Pancreas (tissue), 10 donors: ENCODE measurements at places on chromosomes 12 and 14. TPM values are rescaled to one million over a fixed set of nuclear protein-coding genes. Genes with fewer than 3 reads are reported as not detected.

- DNase-seq, result no peak
- H3K27ac ChIP-seq, result no peak overlapping the region
- H3K27me3 ChIP-seq, result no peaks in the 10 kb centered on the region
- H3K36me3 ChIP-seq, result peaks cover 6% of the 10 kb centered on the region
- no peak overlapping the region for H3K4me3 ChIP-seq
Measured at GRCh38 chr12:46258129-46258528, 10.7 kb downstream of the SLC38A1 start.

The WNT5B gene
- total RNA-seq, result 0.72 TPM

DNA sequence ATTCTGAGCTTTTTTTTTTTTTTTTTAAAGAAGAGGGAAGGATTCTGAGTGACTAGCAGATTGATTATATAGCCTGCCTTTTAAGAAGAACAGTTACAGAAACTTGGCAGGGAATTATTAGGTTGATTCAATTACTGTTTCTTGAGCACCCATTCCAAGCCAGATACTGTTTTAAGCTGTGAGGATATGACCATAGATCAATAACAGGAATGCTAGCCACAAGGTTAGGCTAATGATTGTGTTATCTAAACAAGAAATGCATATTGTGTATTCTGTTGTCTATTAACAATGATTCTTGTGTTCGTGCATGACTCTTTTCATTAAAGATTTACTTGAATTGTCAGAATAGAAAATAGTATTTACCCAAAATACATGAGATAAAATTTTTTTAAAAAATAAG lies 67.1 kb downstream of the PRORP start:
- no peak overlapping the region for H3K4me3 ChIP-seq
- no peak overlapping the region for H3K27ac ChIP-seq
- H3K4me1 ChIP-seq, result no peaks in the 10 kb centered on the region
- H3K36me3 ChIP-seq, result no peaks in the 10 kb centered on the region
- no peak for DNase-seq

DNA sequence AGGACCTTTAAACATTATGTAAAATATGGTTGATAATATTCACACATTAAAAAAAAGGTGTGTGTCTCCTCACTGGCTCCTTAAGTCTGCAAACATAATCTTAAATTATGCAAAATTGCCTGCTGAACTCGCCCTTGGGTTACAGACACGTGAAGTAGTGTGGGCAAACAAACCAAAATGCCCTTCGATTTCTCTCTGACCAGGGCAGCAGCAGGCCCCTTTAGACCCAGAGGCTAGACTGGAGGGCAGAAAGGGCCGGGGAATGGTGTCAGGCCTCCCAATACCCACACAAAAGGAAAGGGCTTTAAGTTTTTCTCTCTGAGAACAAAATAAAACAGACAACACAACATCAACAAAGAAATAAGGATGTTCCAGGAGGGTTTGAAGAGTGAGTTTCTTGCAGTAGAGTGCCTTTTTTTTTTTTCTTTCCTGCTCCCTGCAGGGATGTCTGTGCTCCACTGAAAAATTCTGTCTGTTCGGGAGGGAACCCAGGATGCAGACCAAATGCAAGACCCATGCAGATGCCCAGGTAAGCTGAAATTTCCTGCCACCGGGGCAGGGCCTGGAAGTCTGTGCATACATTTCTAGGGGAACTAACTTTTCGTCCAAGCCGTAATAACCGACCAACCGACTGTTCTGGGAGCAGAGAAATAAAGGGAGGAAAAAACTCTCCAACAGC lies 1.7 kb downstream of the TBX3 start:
- peak overlapping the region; percentile 54 for H3K4me3 ChIP-seq
- no peak overlapping the region for H3K27ac ChIP-seq
- no peak for DNase-seq
- peaks cover 4% of the 10 kb centered on the region for H3K4me1 ChIP-seq

- H3K27ac ChIP-seq, result no peak overlapping the region
- no peak overlapping the region for H3K4me3 ChIP-seq
- no peaks in the 10 kb centered on the region for H3K36me3 ChIP-seq
- H3K27me3 ChIP-seq, result no peaks in the 10 kb centered on the region
- no peaks in the 10 kb centered on the region for H3K4me1 ChIP-seq
Measured at GRCh38 chr14:21087294-21088091, 11.0 kb downstream of the ZNF219 start.

The GALNT16 gene
- 3.0 TPM for total RNA-seq

- H3K27ac ChIP-seq, result no peak overlapping the region
- no peak overlapping the region for H3K4me3 ChIP-seq
- H3K4me1 ChIP-seq, result no peaks in the 10 kb centered on the region
- H3K27me3 ChIP-seq, result no peaks in the 10 kb centered on the region
Measured at GRCh38 chr12:121697093-121697698, 15.4 kb upstream of the TMEM120B start.

GRCh38 chr12:42761601-42762350 lies 172.2 kb upstream of the PRICKLE1 start:
- H3K4me1 ChIP-seq, result no peaks in the 10 kb centered on the region
- no peak overlapping the region for H3K4me3 ChIP-seq
- no peak for DNase-seq
- H3K27ac ChIP-seq, result no peak overlapping the region
- no peaks in the 10 kb centered on the region for H3K27me3 ChIP-seq

The CSRNP2 gene
- 8.2 TPM for total RNA-seq

- H3K36me3 ChIP-seq, result no peaks in the 10 kb centered on the region
- H3K27me3 ChIP-seq, result no peaks in the 10 kb centered on the region
- no peak within 1 kb of the TSS for H3K4me3 ChIP-seq
- H3K4me1 ChIP-seq, result no peaks in the 10 kb centered on the region
- no peak within 1 kb of the TSS for H3K27ac ChIP-seq
Measured at GRCh38 chr12:67989184-67989920, at the start of gene IFNG-AS1. TSS of gene IFNG-AS1 (plus strand) at chr12:67989447.

DNA sequence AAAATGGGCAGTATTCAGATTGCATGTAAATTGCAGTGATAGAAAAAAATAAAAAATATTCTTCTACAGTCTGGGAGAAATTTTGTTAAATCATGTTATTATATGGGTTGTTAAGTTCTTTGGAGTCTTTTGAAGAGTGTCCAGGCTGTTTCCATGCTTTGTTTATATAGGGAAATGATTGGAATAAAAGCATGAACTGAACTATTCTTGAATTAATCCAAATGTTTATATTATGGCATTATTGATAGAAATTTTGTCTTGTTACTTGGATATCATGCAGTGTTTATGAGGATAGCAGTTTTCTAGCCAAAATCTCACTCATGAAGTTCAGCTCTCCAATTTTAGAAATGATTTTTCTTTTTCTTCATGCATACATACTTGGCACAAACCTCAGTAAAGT lies 108.2 kb upstream of the NAV3 start:
- H3K4me3 ChIP-seq, result no peak overlapping the region
- no peaks in the 10 kb centered on the region for H3K4me1 ChIP-seq
- no peak for DNase-seq
- no peaks in the 10 kb centered on the region for H3K27me3 ChIP-seq

DNA sequence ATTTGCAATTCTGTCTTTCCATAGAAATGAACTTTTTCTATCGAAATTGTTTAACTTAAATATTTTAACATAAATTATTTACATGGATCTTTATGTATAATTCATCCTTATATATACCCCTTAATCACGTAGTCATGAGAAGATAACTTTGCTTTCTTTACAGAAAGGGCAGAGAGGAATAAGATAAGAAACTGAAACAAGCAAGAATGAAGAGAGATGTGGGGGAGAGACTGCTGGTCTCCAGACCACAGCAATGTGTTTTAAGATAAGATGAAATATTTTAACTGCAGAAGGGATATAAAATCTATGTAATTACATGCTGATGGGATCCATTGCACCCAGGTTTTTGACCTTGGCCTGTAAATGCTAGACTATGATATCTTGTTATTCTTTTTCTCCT lies 34.7 kb upstream of the DNM1L start:
- H3K27ac ChIP-seq, result no peak overlapping the region
- H3K27me3 ChIP-seq, result no peaks in the 10 kb centered on the region
- no peak overlapping the region for H3K4me3 ChIP-seq
- no peaks in the 10 kb centered on the region for H3K4me1 ChIP-seq
- H3K36me3 ChIP-seq, result peaks cover 3% of the 10 kb centered on the region

DNA sequence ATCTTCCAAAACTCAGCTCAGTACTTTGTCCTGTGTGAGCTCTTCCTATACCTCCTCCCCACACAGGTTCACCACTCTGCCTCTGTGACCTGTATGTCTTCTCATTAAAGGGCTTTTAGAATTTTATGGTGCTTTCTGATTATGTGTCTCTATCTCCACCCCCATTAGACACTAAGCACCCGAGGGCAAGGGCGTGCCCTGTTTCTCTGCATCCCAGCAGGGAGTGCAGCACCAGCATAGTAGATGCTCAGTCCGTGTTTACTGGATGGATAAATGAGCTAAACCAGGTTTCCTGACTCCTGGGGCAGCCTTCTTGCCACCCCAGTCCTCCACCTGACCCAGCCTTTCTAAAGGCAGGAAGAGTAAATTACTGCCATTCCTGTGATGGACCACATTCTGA lies 333.8 kb downstream of the CACNA1C start:
- no peak for DNase-seq
- no peaks in the 10 kb centered on the region for H3K27me3 ChIP-seq
- no peak overlapping the region for H3K27ac ChIP-seq
- no peak overlapping the region for H3K4me3 ChIP-seq
- no peaks in the 10 kb centered on the region for H3K4me1 ChIP-seq

The KRT79 gene
- not detected for total RNA-seq

DNA sequence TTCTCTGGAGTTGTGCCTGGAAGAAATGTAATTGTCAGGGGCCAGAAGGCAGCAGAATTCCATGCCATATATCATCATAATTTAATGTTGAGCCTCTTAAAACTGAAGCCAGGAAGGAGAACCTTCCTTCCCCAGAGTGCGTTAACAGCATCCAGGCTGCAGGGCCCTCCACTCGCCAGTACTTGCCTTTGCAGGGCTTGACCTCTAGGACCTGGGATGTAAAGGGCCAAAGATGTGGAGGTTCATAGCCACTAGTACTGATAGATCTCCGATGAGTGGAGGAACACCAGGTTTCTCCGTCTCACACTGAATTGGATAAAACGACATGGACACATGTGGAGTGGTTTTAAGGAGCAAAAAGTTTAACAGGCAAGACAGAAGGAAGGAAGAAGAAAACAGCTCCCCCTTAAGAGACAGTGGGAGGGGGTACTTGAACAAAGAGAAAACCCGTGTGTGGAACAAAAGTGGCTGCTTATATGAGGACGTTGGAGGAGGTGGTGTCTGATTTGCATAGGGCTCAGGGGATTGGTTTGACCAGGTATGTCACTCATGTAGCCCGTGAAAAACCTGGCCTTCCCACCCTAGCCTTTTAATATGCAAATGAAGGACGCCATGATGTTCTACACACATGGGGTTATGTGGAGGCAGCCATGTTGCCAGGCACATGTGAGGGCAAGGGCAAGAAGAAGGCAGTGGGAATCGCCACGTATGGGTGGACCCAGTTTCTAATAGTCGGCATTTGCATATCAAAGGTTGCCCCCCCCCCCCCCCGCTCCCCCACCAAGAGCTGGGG lies 38.8 kb upstream of the WSCD2 start:
- DNase-seq, result no peak
- no peak overlapping the region for H3K4me3 ChIP-seq
- no peaks in the 10 kb centered on the region for H3K36me3 ChIP-seq
- H3K27ac ChIP-seq, result no peak overlapping the region
- H3K27me3 ChIP-seq, result no peaks in the 10 kb centered on the region

DNA sequence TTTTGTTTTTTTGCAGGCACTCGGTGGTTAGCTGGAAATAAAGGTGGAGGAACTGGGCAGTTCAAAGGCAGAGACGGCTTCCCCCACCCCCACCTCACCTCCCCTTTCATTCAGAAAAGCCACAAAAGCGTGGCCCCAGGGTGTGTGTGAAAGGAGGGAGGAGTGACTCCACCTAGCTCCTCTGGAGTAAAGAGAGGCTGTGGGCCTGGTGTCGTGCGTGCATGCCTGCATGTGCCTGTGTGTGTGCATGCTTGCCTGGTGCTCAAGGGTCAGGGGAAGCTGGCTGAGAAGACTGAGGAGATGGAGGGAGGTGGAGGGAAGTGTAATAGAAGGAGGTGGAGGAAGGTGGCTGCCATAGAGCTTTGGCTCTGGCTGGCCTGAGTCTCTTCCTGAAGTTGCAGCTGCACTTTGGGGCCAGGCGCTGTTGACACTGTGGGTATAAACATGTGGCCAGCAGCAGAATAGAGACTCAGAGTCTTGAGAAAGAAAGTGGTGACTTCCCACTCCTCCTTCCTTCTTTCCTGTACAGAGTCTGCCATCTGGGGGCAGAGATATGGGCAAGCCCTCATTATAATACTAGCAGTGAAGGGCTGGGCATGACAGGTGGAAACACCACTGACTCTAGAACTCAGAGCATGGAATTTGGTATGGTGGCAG lies 36.9 kb upstream of the SINHCAF start:
- no peaks in the 10 kb centered on the region for H3K4me1 ChIP-seq
- H3K4me3 ChIP-seq, result no peak overlapping the region
- DNase-seq, result no peak
- no peaks in the 10 kb centered on the region for H3K27me3 ChIP-seq
- H3K36me3 ChIP-seq, result no peaks in the 10 kb centered on the region
- H3K27ac ChIP-seq, result no peak overlapping the region

The LIN7A gene
- 0.12 TPM for total RNA-seq

DNA sequence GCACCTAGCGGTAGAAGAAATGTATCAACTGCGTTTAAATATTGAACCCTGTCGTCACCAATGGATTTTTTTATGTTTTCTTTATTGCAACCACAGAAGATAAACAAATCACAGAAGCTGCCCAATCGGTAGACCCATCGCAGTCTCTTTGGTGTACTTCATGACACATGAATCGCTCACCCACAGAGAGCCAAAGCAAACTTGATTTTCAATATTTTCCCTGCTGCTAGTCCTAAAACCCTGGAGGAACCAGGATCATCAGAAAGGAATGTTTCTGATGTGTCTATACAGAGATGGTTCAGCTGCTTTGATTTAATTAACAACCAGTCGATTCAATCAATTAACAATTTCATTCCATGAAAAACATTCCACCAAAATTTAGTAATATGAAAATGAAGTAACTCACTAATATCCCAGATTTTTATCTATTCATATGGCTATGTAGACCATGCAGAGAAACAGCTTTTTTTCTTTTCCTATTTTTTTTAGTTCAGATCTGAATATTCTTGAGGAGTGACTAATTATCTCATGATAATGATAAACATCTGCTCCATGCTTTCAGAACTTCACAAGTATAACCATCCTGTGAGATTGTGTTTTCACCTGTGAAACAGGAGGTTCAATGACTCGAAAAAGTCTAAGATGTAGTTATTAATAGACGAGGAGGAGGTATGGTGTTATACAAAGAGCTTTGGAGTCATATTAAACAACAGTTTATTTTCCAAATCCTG lies 46.1 kb downstream of the DIO2 start:
- no peak for DNase-seq
- no peak overlapping the region for H3K27ac ChIP-seq
- H3K4me3 ChIP-seq, result no peak overlapping the region
- no peaks in the 10 kb centered on the region for H3K27me3 ChIP-seq

GRCh38 chr12:76018111-76018510 lies 13.5 kb downstream of the PHLDA1 start:
- H3K36me3 ChIP-seq, result no peaks in the 10 kb centered on the region
- no peaks in the 10 kb centered on the region for H3K27me3 ChIP-seq
- no peak overlapping the region for H3K27ac ChIP-seq

The E2F7 gene
- 0.53 TPM for total RNA-seq

GRCh38 chr14:61585598-61586543 lies 109.4 kb upstream of the HIF1A start:
- H3K4me1 ChIP-seq, result peaks cover 18% of the 10 kb centered on the region
- H3K27me3 ChIP-seq, result no peaks in the 10 kb centered on the region
- peak; percentile 85 for DNase-seq
- H3K27ac ChIP-seq, result peak overlapping the region; percentile 80
- no peak overlapping the region for H3K4me3 ChIP-seq
- no peaks in the 10 kb centered on the region for H3K36me3 ChIP-seq
